Activated CD4-positive, alpha-beta T cell treated with anti-CD3 and anti-CD28 coated beads, Interleukin-2, amount 50 U/mL, for 1 hour (primary cell): ENCODE measurements at places on chromosomes 6 and 20.
A peak's percentile ranks its signal among the peaks of the same experiment; 100 is the strongest.

GRCh38 chr6:31690231-31691077 is 9.6 kb upstream of the LY6G5C start:
- DNase-seq: no peak

DNA sequence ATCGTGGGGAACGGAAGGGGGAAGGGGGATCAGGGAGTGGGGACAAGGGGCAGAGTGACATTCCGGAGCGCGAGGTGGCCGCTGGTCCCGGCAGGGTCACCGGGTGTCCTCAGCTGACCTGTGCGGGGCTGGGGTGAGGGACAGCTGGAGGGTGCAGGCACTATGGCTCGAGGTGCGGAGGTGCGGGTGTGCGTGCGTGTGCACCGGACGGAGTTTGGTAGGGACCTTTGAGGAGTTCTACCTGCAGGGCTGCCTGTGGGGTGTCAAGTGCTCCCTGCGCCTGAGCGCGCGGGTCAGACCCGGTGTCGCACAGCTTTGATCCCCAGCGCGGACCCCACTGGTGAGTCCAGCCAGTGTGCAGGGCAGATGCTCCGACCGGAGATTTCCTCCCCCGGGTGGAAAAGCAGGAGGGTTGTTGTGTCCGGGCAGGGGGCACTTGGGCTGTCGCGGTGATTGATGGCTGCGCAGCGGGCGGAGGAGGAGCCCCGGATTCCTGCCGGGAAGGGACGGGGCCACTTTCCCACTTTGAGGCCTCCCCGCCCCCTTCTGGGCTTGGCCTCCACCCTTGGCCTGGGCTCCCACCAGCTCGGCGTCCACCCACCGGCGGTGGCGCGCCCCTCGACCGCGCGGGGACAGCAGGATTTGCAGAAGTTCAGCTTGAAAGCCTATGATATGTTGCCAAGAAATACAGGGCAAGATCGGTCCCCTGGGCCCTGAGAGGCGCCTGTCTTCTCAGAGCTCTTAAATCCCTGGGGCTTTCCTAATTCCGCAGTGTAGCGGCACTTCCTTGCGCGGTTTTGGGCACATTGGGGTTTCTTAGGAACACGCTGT is 658 bp downstream of the RIN2 start:
- no peak for DNase-seq

GRCh38 chr20:59708326-59708725 is 104.0 kb downstream of the PHACTR3 start:
- no peak for DNase-seq

DNA sequence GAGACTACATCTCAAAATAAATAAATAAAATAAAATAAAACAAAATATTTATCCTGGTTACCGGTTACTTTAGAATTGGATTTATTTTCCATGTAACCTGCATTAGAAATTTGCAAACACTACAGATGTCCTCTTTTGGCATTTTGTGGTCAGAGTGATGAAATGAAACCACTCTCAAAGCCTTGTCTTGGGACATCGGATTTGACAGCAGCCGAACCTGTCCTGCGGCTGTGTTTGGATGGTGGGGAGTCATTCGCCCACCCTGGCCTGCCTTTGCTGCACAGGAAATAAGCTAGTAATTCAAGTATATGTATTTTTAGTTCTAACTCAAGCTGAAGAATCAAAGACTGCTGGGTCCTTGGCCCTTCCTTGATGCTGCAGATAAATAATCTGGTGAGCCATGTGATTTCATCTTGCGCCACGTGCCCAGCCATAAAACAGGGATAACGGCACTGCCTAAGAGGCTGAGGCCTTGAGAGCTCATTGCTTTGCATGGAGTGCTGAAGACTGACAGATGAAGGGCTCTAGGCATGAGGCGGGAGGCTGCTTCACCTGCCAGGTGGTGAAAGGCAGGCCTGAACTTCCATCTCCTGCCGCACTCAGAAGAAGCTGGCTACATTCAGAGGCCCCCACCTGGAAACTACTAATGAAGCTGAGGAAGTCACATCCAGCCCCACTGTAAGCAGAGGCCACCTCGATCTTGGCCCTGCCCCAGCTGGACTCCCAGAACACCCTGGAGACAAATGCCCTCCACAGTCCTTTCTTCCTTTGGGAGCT is 76.9 kb downstream of the NOL4L start:
- no peak for DNase-seq

DNA sequence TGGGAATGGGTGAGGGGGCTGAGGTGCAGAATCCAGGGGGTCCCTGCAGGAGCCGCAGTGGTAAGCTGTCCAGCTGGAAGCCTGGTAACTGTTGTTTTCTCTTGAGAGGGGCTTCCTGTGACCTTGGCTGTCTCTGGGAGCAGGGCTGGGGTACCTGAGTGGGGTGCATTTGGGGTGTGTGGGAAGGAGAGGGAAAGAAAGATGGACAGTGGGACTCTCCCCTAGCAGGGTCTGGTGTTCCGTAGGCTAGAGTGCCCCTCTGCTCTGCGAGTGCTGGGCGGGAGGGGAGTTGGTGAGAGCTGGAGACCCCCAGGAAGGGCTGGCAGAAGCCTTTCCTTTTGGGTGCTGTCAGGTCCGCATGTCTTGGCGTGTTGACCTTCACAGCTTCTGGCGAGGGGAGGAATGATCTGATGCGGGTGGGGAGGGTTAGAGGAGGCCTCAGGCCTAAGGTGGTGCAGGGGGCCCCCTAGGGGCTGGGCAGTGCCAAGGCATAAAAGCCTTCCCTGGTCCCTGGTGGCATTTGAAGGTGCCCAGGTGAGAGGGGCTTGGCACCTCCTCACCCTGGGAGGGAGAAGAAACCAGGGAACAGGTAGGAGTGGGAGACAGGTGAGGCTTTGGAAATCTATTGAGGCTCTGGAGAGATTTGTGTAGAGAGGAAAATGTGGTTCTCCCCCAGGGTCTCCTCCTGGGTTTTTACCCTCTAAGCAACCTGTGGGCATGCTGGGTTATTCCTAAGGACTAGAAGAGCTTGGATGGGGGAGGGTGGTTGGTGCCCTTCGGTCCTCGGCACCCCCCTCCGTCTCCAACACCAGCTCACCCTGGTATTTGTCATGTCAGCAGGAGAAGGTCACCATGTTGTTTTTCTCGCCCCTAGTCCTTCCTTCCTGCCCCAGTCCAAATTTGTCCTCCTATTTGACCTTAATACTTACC is 3.3 kb downstream of the VEGFA start:
- DNase-seq: peak; percentile 40

DNA sequence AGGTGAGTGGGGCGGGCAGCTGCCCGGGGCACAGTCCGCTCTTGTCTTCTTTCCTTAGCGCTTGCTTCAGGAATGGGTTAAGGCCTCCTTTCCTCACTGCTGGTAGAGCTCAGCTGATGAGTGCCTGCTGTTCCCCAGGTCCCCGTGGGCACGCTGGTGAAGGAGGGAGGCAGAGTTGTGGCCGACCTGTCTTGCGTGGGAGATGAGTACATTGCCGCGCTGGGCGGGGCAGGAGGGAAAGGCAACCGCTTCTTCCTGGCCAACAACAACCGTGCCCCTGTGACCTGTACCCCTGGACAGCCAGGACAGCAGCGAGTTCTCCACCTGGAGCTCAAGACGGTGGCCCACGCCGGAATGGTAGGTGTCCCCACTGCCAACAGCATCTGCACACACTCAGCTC is 15.7 kb downstream of the MTG2 start:
- DNase-seq: no peak

DNA sequence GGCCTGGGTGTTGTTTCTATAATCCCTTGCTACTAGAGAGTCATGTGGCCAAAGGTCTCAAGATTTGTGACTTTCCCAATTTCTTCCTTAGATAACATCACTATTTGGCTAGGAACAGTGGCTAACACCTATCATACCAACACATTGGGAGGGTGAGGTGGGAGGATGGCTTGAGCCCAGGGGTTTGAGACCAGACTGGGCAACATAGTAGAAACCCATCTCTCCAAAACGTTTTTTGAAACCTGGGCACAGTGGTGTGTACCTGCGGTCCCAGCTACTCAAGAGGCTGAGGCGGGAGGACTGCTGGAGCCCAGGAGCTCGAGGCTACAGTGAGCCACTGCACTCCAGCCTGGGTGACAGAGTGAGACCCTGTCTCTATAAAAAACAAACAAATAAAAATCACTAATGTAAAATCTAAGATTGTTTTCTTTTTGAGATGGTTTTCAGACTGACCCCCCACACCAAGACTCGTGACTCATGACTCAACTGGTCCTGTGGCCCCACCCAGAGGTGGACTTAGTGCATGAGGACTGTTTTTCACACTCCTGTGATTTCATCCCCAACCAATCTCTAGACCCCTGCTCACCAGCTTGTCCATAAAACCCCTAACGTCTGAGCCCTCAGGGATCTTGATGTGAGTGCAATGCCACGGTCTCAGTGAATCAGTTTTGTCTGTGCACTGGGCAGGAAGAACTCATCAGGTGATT is 48.3 kb upstream of the KIF16B start:
- DNase-seq: no peak

DNA sequence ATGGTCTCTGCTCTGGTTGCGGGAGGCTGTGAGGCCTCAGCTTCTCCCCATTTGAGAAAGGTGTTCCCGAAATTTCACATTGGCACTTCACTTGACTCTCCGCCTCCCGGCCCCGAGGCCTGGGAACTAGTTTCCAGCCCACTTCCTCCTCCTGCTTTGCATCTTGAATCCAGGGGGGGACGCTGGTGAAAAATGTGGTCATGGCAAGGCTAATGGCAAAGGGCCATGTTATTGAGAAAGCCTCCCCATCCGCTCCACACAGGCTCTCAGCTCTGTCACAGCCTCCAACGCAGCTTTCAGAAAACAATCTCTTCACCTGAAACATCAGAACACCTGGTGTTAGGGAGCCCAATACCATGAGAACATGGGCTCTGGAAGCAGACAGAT is 5.6 kb downstream of the PLAGL2 start:
- DNase-seq: no peak

DNA sequence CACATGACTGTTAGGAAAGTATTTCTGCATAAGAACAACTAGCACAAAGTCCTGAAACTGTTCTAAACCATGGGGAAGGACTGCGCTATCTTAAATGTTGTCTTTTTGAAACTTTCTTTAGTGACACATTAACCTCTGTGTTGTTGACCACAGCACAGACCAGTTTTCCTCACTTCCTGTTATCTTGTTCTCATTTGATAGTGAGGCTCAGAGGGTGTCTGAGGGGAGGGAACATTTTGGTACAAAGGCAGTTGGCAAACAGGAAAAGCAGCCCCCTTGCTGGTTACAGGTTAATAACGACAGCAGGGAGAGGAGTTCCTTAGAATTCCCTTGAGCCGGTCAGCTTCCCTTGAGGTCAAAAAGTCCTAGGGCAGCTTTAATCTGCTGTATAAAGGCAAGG is 143.5 kb upstream of the BMP2 start:
- DNase-seq: no peak

- no peak for DNase-seq
These were observed 92.2 kb downstream of the SOBP start for GRCh38 chr6:107582086-107582485.

- no peak for DNase-seq
These were observed 453.5 kb upstream of the SULF2 start for GRCh38 chr20:48238781-48239180.

- no peak for DNase-seq
These were observed 87.0 kb downstream of the YTHDF1 start for GRCh38 chr20:63128956-63129355.

- no peak for DNase-seq
These were observed 12.9 kb upstream of the MCM3 start for GRCh38 chr6:52297433-52297832.

GRCh38 chr6:40960742-40961430 is 78.1 kb downstream of the UNC5CL start:
- no peak for DNase-seq

GRCh38 chr6:41464019-41464418 is 82.2 kb upstream of the FOXP4 start:
- no peak for DNase-seq
